Stimulated activated CD4-positive, alpha-beta T cell treated with anti-CD3 and anti-CD28 coated beads, Interleukin-1b, Interleukin-23, amount 100 ng/mL, for 4 hours (primary cell): ENCODE measurements at places on chromosomes 11 and 22.

- no peak for DNase-seq
These were observed 175.5 kb downstream of the ADAMTS15 start for GRCh38 chr11:130623670-130624668.

- peak; percentile 52 for DNase-seq
These were observed 62.4 kb downstream of the NECTIN1 start for GRCh38 chr11:119666463-119667131.

- DNase-seq = no peak
These were observed 131.2 kb downstream of the VPREB1 start for GRCh38 chr22:22375576-22376351.

GRCh38 chr22:40414838-40415505 lies 44.6 kb downstream of the SGSM3 start:
- DNase-seq = no peak

GRCh38 chr22:44738347-44738715 lies 14.0 kb upstream of the ARHGAP8 start:
- DNase-seq = no peak

DNA sequence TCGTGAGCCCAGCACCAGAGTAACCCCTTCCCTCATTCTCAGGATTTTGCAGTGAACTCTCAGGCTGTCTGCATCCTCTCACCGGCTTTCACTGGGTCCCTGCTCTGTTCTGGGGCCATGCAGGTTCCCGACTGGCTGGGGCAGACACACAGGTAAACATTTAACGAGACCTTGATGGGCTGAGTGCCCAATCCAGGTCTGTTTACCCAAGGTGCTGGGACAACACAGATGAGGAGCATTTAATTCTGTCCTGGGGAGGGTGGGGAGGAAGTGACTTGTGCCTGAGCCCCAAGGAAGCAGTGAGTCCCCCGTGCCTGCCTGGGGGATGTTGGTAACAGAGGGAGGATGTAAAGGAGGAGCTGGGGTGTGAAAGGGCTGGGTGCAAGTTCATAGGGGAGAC lies 4.4 kb downstream of the BIK start:
- DNase-seq = no peak

DNA sequence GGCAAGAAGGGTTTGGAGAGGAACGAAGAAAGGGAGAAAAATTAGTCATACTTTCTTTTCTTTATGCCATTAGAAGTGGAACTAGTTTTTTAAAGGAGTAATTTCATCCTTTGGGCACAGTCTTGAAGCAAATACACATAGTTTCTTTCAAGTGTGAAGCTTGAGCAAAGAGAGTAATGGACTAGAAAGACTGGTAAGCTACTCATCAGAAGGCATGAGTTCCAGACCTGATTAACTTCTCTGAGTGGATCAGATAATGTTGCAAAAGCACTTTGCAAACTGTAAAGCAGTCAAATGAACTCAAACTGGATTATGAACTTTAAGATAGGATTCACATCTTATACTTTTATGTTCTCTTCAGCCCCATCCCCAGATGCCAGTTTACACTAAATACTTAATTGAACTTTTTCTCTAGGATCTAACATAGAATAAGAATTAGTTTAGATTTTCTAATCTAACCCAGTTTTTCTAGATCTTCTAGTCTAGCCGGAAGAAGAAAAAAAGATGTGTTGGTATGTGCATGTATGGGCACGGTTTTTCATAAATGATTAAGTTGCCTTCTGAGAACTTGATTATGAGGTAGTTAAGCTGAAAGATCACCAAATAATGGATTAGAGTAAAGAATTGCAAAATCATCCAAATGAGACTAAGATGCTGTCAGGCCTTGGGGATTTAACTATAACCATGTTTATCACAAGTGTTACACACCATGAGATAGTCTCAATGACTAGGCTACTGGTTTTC lies 2.5 kb downstream of the DDIAS start:
- no peak for DNase-seq

DNA sequence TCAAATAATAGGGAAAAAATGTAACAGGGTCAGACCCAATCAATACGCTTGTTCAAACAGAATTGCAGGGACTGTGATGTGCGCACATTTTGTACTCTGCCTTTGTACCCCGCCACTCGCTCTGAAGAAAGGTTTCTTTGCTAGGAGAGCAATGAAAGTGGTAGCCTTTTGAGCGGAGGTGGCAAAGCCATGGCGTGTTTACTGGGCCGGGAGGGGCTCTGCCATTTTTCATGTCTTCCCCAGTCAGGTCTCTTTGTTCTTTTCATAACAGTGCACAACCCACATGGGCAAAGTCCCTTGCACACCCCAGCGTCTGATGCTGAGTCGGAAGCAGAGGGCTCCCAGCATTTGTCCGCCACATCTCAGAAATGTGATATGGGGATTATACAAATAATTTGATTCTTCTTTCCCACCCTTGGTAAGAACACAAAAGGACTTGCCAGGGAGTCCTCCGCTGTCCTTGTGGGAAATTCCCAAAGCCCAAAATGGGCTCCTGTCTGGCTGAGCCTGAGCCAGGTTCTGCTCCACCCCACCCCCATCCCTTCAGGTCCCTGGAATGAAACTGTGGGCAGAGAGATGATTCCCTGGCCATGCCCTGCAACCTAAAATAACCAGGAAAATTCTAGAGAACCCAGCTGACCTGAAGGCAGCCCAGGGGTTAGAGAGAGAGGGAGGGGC lies 36.6 kb downstream of the C11orf58 start:
- DNase-seq = no peak
